Suppressor macrophage treated with lipopolysaccharide for 4 hours (primary cell): ENCODE measurements at places on chromosomes 6 and 20.

DNA sequence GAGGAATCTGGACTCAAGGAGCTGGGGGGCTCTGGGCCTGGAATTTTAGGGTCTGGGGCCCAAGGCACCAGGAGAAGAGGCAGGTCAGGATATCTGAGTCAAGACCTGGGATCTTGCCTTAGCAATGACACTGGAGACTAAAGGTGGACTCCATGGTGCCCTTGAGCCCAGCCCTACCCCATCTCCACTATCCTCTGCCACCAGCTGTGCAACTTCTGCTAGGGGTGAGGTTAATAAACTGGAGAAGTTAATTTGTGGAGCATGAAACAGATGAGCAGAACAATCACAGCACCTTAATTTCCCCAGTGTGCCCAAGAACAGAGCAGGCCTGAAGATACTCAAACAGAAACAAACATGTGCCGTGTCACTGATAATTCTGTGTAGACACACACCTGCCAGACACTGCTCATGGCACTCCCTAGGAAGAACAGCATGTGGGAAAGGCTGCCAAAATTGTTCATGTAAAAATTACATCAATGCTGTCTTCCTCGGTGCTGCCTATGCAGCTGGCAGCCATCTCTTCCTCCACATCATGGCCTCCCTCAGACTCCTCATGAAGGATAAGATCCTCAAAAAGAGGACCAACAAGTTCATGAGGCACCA is 3.2 kb downstream of the HLA-DPB1 start:
- no peak for DNase-seq

- peak; percentile 92 for DNase-seq
These were observed 33.0 kb downstream of the RREB1 start for GRCh38 chr6:7140631-7141378.

GRCh38 chr6:156848533-156848932 is 71.4 kb downstream of the ARID1B start:
- DNase-seq = no peak

- DNase-seq = no peak
These were observed 477.9 kb upstream of the FLRT3 start for GRCh38 chr20:14815340-14815739.

DNA sequence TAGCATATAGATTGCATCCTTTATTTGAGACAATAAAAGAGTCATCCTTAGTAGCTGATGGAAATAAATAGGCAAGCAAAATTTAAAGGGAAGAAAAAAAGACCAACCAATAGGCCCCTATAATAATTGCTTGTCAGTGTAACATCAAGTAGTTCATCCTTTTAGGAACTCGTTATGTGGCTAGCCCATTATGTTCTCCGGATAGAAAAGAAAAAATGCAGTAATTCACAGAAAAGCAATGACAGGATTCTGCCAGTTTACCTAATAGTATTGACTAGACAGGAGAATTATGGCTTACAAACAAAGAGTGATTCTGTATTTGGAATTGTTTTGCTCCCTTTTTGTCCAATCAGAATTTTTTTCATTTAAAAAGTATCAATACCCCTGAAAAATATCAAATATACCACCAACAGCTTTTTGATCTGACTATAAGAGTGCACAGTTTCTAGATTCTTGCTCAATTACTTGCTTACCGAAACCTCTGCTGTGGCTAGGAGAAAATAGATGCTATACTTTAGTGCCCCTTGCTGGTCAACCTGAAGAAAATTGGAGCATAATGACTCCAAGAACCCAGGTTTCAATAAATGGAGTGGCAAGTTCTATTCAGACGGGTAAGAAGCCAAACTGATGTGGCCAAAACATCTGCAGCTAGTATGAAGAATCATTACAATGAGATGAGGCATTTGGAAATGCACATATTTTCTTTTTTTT is 91.5 kb upstream of the SASH1 start:
- DNase-seq = no peak

DNA sequence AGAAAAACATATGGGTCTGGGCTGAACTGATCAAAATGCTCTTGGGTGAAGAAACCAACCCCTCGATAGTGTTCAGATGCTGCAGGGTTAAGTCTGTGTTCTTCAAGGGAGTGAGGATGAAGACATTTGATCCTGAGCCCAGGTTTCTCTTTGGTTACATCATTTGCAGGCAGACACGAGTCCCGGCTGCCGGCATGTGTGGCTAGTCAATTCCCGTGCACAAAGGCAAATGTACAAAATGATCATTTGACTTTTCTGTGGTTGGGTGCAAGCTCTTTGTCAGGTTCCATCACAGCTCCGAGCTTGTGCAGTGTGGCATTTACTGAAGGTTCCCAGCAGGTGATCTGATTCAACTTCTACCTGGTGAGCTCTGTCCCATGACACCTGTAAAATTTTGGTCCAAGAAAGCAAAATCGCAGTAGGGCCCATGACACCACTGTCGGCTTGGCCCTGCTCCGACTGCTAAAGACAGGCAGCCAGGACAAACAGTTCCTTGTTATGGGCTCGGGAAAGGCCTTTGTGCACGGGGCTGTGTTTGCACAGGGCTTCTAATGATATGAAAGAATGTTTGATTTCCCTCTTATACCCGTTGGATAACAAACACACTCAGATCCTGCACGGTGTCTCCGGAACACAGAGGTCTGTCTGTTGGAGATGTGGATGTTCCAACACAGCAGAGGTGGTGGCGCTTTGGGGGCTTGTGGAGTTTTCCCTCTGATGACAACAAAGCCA is 46.9 kb downstream of the GJA10 start:
- no peak for DNase-seq

GRCh38 chr6:112300896-112301295 is 46.2 kb upstream of the RFPL4B start:
- no peak for DNase-seq

DNA sequence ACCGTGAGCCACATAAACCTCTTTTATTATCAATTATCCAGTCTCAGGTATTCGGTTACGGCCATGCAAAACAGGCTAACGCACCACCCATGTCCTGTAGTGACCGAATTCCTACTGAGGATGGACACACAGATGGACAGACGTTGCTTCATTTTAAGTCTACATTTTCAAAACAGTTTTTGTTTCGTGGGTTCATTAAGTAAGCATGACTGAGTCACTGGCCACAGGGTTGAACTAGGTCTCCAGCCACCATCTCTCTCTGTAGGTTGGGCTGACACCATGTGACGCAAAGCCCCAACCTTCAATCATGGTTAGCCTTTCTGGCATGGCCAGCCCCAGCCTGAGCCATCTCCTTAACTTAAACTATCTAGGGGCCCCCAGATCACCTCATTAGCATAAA is 110.0 kb upstream of the SLC22A23 start:
- peak; percentile 29 for DNase-seq

GRCh38 chr6:150336299-150336698 is 32.5 kb upstream of the IYD start:
- DNase-seq = no peak

GRCh38 chr6:31144296-31144969 is 5.6 kb upstream of the PSORS1C2 start:
- DNase-seq = no peak

DNA sequence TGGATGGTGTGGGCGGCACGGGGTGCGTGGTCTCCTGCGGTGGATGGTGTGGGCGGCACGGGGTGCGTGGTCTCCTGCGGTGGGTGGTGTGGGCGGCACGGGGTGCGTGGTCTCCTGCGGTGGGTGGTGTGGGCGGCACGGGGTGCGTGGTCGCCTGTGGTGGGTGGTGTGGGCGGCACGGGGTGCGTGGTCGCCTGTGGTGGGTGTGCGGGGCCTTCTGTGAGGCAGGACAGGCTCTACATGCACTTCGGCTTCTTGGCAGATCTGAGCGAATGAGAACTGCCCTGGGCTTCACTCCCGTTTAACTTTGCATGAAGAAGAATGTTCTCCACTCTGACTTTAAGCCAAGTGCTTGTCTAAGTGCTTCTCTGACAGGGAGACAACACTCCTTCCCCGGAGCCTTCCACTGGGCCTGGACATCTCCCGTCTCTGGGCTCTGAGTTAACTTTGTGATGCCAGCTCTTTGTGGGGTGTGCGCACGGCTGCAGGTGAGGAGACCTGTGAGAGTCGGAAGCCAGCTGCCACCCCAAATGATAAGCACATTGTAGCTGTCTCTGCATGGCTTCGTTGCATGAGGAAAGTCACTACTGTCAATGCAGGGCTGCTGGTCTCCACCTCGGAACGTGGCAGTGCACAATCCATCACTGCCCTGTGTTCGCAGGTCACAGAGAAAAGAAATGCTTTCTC is 244.8 kb downstream of the DLL1 start:
- DNase-seq = no peak

DNA sequence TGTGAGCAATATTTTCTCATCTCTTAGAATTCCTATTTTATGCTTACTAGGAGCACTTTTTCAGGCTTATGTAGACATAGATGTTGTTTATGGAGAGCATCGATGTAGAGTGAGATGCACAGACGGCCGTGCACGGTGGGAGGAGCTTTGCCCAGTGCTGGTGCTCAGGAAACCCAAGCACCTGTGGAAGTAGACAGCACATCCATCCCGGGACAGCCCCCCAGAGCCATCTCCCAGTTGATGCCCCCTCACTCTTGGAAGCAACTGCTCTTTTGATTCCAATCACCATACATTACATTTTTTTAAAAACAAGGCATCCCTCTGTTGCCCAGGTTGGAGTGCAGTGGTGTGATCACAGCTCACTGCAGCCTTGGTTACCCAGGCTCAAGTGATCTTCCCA is 143.7 kb downstream of the SMOC2 start:
- DNase-seq = no peak

DNA sequence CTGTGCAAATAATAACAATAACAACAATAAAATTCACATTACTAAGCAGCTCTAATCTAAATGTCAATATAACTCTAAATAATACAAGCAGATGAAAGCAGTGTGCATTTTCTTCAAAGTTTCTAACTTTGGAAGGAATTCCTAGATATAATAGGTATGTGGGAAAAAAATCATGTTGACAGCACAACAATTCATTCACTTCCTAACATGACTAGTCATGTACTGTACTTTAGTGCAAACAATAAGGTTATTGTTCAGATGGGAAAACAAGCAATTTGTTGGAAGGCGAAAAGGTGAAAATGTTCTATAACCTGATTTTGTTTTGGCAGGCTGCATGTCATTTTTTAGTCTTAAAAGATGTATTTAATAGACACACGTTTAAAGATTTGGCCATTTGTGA is 484.3 kb upstream of the JAG1 start:
- no peak for DNase-seq

DNA sequence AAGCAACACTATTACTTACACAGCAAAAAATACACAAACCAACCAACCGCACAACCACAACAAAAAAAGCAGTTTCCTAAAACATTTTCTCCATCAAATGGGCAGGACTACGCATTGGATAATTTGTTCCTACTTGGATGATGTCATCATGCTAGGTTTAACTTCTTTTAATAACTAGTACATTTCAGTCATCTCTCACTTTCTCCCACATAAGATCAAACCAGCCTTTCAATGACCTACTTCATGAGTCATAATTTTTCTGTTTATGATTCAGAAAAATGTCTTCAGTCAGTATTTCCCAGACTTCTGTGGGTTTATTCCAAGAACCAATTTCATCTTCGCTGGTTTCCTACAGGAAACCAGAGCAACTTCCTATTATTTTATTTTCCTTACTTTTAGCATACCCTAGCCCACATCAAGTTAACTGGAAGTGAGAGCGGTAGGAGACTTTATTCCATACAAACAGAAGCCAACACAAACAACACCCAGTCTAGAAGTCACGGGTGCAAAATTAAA is 134.2 kb downstream of the GMDS start:
- peak; percentile 77 for DNase-seq

- DNase-seq = peak; percentile 51
These were observed 19.0 kb upstream of the TLDC2 start for GRCh38 chr20:36856691-36857635.

DNA sequence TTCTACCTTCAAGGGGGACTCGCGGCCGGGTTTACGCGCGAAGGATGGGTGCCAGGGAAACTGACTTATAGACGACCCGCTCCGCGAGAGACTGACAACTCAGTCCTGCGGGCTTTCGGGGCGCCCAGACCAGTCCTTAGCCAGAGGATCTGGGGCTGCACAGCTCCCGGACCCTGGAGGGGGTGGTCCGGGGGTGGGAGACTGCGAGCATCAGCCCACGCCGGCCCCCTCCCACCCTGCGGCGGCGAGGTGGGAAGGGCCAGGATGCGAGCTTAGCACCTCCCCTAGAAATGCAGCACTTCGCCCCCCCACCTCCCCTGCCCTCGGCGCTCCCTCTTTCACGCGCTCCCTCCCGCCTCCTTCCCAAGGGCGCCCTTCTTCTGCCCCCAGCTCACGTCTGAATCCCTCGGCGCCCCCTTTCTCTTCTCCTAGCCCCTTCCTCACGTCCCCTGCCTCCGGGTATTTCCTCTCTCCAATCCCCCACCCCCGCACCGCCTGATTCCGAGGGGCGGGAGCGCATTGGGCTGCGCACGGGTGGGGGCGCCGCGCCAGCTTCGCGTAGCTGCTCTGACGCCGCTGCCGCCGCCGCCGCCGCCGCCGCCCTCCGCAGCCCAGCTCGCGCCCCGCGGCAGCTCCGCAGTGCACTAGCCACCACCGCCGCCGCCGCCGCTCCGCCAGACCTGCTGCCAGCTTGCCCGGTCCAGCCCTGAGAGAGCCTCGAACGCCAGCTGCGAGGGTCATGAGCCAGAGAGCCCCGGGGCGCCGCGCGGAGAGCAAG is at the start of gene SLC32A1:
TSS of gene SLC32A1 (plus strand) at position 639 of the 778 bp plus-strand sequence. CDS start 239 bp downstream, outside the sequence.
- DNase-seq = no peak

DNA sequence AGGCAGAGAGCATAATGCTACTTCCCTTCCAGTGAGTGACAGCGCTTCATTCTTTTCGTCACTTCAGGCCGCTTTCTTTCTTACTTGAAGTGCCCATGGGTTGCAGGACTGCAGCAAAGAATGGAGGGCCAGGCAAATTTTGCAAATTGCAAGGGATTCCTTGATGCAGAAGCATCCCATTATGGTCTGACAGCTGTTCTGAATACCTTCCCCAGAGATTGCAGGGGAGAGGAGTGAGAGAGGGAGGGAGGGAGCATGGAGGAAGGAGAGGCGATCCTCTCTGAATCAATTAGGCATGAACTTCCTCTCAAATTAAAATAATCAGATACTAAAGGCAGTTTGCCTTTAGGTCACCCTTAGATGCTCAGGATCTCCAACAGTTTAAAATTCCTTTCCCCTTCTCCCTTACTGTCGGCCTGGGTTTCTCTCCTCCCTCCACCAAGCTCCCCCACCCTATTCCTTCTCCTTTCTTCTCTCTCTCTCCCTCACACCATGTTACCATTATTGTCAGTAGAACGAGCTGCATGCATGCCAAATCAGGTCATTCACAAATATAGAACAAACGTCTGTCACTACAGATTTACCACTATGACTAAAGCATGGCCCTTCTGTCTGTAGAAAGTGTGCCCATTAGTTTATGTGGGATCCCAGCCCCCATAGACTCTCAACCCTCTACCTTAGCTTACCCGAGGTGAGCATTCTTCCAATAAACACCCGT is 289.2 kb downstream of the CD83 start:
- no peak for DNase-seq
